ENCODE measurements at places on chromosomes 2 and 18.

DNA sequence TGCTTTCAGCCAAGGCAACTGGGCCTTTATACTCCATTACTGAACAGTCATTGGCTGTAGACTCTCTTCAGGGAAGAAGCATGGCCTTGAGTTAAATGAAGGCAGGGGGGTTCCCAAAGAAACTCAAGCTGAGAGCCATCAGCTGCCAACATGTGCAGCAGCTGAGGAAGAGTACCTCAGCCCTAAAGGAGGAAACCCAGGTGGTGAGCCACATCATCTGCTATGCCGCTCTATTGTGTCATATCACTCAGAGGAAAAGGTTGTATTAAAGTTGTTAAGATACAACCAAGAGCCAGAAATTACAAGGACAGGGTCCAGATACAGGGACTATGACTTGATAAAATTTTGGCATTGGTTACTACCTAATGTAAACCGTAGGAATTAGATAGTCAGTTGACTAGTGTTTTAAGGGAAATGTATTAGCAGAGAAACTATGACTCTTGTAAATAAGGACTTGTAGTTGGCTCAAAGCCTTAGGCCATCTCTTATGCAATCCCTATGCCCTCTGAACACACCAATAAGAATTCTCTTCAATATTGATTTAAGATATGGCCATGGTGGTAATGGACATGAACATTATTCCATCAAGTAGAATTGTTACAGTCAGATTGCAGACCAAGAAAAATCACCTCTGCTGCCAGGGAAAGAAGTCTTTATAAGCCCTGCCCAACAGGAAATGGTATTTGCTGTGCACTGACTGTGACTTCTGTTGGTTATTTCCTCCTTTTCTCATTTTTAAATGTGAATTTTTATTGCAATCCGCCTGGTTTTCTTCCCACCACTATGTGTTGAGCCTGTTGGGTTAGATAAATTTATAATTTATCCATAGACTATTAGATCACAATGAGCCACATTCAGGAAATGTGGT is 9.2 kb upstream of the LRPPRC start:
- no peak for DNase-seq
- no peak overlapping the region for H3K27ac ChIP-seq
- H3K4me1 ChIP-seq = no peaks in the 10 kb centered on the region
- H3K36me3 ChIP-seq = no peaks in the 10 kb centered on the region

- DNase-seq = peak; percentile 8
- H3K4me1 ChIP-seq = peaks cover 24% of the 10 kb centered on the region
- H3K36me3 ChIP-seq = no peaks in the 10 kb centered on the region
- no peaks in the 10 kb centered on the region for H3K27me3 ChIP-seq
These were observed 74.3 kb downstream of the IRS1 start for GRCh38 chr2:226725126-226725860.

DNA sequence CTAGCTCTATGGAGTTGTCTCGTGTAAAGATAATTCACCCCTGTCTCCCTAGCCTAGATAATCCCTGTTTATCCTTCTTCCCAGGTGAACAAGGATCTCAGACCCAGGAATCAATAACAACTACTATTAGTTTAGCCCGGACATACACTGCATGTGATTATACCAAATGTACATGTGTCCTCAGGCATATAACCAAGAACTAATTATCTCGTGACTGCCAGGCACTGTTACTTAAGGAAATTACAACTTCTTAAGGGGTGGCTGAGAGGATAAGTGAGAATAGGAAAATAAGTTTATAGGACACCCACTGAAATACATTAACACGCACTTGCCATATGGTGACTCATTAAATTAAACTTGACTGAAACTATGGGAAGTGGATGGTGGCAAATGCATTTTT is 126.6 kb downstream of the CNTNAP5 start:
- H3K27ac ChIP-seq = no peak overlapping the region
- no peak overlapping the region for H3K4me3 ChIP-seq
- no peaks in the 10 kb centered on the region for H3K4me1 ChIP-seq
- no peaks in the 10 kb centered on the region for H3K36me3 ChIP-seq
- peaks cover 9% of the 10 kb centered on the region for H3K27me3 ChIP-seq

DNA sequence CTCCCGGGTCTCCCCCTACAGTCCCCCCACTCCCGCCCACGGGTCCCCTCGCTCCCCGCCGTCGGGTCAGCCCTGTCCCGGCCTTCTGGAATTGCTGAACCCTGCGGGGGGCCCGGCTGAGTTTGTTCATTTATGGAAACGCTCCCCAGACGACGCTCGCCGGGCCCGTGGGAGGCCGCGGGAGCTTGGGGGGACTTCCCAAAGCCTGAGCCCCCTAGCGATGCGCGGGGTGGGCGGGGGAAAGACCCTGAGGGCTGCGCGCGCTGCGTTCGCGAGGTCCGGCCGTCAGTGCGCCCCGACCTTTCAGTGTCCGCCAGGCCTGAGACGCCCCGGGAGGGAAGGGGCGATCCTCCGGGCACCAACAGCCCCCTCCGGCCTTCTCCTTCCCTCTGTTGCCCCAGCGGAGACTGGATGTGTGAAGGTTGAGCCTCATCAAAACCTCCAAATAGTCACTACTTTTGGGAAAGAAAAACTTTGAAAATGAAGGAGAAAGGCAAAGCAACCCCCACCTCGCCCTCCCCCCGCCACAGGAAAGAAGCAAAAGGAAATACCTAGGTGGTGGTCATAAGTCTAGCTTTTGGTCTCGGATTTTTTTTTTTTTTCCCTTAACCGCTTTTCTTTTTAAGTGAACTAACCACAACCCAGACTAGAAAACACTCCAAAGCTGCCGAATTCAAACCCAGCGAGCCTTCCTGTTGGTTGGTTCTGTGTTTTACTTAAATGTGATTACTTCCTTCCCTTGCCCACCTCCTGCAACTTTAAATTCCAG is 509 bp upstream of the CYS1 start:
- H3K4me3 ChIP-seq = peak overlapping the region; percentile 74
- H3K4me1 ChIP-seq = peaks cover 55% of the 10 kb centered on the region
- peak; percentile 51 for DNase-seq
- H3K27ac ChIP-seq = no peak overlapping the region
- no peaks in the 10 kb centered on the region for H3K36me3 ChIP-seq
- H3K27me3 ChIP-seq = peaks cover 83% of the 10 kb centered on the region

DNA sequence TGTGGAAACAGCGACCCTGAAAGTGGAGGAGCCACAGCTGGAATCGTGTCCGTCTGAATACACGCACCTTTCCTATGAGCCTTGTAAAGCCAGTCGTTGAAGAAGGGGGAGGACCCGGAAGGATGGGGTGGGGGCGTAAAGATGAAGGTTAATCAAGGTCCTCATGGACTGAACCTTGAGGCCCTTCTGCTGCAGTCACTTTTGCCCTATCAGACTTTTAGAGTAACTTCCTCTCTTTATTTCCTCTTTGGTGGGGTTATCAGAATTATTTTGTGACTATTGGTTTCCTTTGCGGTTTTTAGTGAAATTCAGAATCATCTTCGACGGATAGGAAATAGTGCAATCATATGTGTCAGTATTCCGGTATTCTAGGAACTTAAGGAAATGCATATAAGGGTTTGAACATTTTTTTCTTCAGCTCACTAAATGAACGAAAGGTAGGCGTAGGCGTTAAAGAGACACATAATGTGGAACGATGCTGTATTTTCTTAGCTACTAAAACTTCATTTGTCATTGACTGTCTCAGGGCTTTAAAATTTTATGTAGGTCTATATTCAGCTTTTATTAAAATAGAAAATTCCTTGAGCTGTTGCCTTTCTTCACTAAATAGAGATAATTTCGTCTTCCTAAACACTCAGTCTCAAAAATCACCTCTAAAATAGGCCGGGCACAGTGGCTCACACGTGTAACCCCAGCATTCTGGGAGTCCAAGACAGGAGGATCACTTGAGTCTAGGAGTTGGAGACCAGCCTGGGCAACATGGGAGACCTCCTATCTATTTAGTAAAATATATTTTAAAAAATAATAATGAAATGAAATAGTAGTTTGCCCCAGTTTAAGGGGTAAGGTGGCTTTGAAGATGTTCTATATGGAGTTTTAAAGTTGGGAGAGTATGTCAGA is 1.4 kb upstream of the YES1 start:
- peak overlapping the region; percentile 97 for H3K4me3 ChIP-seq
- no peak for DNase-seq
- H3K36me3 ChIP-seq = no peaks in the 10 kb centered on the region
- peak overlapping the region; percentile 100 for H3K27ac ChIP-seq
- H3K4me1 ChIP-seq = peaks cover 35% of the 10 kb centered on the region

Data from nephron progenitor cell (in vitro differentiated cells).